ENCODE measurements at places on chromosomes 4 and X.
A peak's percentile ranks its signal among the peaks of the same experiment; 100 is the strongest.

GRCh38 chrX:104432321-104432720 lies 133.7 kb upstream of the IL1RAPL2 start:
- no peak for DNase-seq

GRCh38 chrX:155070663-155070974 lies 317 bp downstream of the CMC4 start:
- DNase-seq = no peak

- no peak for DNase-seq
These were observed 29.1 kb upstream of the PLS3 start for GRCh38 chrX:115531818-115532403.

DNA sequence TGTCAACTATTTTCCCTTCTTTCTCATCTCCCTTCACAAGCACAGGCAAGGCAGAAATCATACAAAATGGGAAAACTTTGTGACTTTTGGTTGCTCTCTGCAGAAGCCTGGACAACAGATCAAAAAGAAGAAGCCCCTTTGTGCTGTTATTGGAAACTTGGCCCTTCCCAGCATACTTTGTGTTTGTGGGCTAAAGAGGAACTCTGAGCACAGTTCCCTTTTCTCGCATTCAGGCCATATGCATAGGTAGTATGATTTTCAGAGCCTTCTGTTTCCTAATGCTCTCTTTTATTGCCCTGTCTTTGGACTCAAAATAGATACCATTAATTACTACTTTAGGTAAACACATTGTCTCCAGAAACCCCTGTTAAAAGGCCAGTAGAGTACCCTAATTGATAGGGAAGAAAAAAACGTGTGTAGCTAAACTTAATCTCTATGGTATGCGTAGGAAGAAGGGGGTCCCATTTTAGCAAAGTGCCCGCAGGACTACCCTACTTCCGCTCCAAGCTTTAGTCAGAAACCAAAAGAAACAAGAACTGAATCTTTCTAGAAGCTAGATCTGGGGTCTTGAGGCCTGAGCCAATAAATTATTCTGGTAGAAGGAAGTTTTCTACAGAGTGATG lies 26.6 kb downstream of the VSIG4 start:
- peak; percentile 75 for DNase-seq

GRCh38 chrX:152992115-152992514 lies 1.8 kb downstream of the PNMA5 start:
- DNase-seq = no peak

DNA sequence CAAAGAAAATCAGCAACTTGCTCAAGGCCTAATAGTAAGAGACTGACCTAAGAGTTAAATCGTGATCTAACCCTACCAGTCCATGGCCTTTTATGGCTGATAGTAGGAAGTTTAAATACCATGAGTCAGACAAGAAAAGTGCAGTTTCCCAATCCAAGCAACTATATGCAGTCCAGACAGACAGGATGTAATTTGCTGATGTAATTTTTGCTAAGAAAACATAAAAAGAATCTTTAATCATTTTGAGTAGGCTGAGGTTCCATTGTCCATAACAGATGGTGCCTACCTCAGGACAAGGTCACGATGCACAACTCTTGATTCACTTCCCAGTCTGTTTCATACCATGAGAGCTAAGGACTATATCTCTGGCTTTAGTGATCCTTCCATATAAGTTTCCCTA lies 317.5 kb upstream of the GRIA3 start:
- DNase-seq = no peak

DNA sequence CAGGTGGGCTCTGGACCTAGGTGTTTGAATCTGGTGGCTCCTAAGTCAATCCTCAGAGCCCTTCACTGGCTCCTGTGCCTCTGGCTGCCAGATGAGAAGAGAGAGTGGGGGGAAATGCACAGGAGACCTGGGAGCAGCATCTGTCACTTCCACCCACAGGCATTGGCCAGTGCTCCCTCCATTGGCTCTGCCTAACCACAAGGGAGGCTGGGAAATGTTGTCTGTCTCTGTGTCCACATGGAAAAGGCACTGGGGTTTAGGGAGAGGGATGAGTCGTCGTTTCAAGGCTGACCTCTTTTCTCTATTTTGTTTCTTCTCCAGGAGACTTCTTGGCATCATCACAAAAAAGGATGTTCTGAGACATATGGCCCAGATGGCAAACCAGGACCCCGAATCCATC lies 76.4 kb downstream of the CLCN4 start:
- no peak for DNase-seq

- DNase-seq = no peak
These were observed 220.3 kb upstream of the TENM3 start for GRCh38 chr4:182022909-182023308.

DNA sequence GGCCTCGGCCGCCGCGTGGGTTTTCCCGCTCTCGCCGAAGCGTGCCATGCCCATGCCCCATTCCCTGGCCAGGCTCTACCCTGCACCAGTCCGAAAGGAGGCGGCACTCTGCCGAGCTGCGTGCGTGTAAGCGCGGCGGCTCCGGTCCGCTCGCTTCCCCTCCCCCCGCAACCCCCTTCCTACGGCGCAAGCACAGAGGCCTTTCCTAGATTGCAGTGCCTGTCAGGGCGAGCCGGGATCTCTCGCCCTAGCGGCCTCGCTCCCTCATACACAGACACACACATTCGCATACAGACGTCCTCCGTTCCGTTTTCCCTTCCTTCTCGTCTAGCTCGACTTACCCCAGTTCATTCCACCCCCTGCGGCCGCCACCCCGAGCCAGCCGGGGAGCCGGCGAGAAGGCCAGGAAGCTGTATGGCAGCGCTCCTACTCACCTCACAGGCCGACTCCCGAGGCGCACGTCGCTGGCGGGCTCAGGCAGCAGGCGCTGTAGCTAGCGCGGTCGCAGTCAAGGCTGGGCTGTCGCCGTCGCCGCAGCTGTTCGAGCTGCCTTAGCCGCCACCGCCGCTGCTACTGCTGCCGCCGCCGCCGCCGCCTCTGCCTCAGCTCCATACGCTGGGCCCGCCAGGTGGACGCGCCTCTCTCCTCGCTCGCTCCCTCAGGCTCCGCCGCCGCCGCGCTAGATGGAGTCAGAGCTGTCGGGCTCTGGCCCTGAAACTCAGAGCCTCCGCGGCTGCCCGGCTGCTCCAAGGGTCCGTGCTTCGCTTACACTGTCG lies 615 bp downstream of the NEXMIF start:
- DNase-seq = peak; percentile 58

DNA sequence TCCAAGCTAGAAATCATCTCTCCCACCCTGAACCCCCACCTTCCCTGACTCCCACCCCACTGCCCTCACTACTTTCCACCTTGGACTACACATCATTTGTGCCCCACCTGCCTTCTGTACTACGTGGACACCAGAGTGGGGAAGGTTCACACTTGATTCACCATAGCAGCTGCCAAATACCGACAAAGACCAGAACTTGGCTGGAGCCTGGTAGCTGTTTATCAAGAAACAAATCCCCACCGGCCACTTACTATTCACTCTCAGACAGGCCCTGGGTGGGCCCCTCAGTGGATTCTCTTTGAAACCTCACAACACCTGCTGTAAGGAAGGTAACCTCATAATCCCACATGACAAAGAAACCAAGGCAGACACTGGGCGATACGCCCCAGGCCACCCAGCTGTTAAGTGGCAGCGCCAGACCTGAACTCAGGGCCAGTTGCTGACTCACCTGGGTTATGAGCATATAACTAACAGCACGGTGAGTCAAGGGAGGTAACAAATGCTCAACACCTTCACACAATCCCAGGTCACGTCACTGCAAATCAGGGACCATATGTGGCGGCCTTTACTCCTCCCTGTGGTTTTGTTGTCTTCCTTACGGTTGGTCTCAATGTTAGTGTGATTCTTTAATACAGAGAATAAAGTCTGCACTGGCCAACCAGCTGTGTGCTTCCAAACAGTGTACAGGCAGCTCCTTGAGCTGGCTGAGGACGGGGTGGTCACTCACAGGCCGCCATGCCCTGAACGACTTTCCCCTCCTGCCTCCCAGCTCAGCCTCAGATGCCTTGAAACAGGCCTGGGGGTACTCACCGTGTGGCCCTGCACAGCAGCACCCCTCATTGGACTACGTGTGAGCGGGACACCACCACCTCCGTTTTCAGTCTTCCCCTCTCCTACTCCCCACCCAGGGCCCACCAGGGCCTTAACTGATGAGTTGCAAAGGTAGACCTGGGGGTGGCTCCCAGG lies 7.5 kb downstream of the WDR1 start:
- no peak for DNase-seq

- no peak for DNase-seq
These were observed 1.2 kb upstream of the PLAC8 start for GRCh38 chr4:83115656-83116285.

DNA sequence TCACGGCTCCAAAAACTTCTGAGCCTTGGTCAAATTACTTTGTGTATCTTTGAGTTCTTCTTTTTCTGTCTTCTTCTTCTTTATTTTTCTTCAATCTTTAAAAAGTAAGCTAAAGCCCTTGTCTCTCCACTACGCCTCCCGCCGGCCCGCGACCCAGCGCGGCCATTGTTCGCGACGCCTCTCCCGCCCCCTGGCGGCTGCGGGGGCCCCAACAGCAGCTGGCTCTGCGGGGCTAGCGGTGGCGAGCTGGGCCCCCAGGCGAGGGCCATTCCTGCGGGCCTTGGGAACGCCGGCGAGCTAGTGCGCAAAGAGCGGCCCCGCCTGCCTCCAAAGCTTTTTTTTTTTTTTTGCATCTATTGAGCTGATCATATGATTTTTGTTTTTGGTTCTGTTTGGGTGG lies 119.1 kb downstream of the TGIF2LX start:
- no peak for DNase-seq

GRCh38 chr4:163868445-163868844 lies 374.0 kb downstream of the TMA16 start:
- no peak for DNase-seq

DNA sequence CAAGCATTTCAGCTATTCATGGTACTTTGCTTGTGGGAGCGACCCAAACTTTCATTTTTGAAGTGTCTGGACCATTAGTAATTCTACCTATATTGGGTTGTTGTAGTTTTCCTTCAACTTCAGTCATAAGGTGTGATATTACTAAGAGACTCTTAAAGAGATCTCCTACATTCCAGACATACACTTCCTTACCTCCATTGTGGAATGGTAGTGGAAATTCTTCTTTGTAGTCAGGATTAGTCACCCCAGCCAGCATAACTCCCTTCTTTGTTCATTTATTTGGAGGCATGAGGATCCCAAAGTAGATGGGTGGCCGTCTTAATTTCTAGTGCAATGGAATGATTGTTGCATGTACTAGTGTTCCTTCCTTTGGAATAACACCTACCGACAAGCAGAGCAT lies 991.4 kb downstream of the ARAP2 start:
- no peak for DNase-seq

GRCh38 chr4:106409901-106410889 lies 41.6 kb upstream of the GIMD1 start:
- DNase-seq = no peak

Measured in hematopoietic multipotent progenitor cell treated with erythropoietin and hydrocortisone succinate and interleukin-3 and kit ligand, for 4 days (in vitro differentiated cells).